SK-N-SH (cell line): ENCODE measurements at places on chromosomes 4 and X. TPM values are rescaled to one million over a fixed set of nuclear protein-coding genes. Genes with fewer than 3 reads are reported as not detected.

GRCh38 chrX:68989865-68990606 is 161.2 kb downstream of the EFNB1 start:
- H3K4me1 ChIP-seq, result no peaks in the 10 kb centered on the region
- no peak overlapping the region for H3K27ac ChIP-seq
- H3K27me3 ChIP-seq, result peaks cover under 1% of the 10 kb centered on the region; the same call in 1 of the 2 replicates
- peak; percentile 44 for DNase-seq

DNA sequence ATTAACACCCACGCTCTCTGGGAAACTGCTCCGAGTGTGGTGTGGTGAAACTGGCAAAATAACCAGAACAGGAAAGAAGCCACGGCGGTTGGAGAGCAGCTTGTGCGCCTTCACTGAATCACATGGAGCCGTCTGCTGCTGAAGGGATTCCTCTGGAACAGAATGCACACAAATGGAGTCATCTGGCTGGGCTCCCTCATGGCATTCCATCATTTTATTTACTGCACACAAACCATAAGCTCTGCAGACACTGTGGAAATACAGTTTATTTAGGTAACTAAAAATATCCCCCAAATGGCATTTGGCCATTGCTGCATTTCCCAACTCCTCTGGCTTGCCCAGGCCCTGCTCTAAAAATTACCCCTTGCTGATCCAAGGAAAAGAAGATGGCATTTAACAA is 187.0 kb upstream of the S100G start:
- H3K36me3 ChIP-seq, result no peaks in the 10 kb centered on the region
- H3K27ac ChIP-seq, result peak overlapping the region; percentile 49
- no peaks in the 10 kb centered on the region for H3K27me3 ChIP-seq
- DNase-seq, result no peak

- H3K27ac ChIP-seq, result no peak overlapping the region
- H3K27me3 ChIP-seq, result no peaks in the 10 kb centered on the region
- no peak overlapping the region for H3K4me3 ChIP-seq
- H3K36me3 ChIP-seq, result no peaks in the 10 kb centered on the region
- H3K4me1 ChIP-seq, result no peaks in the 10 kb centered on the region; the same call in 1 of the 2 replicates
- DNase-seq, result no peak
Measured at GRCh38 chr4:153022241-153022715, 86.2 kb downstream of the FHDC1 start.

GRCh38 chr4:328729-329128 is 8.9 kb upstream of the ZNF141 start:
- H3K27me3 ChIP-seq, result no peaks in the 10 kb centered on the region
- DNase-seq, result no peak
- peaks cover 4% of the 10 kb centered on the region for H3K36me3 ChIP-seq
- no peak overlapping the region for H3K4me3 ChIP-seq
- no peaks in the 10 kb centered on the region for H3K4me1 ChIP-seq

Gene PLA2G12A
- polyA plus RNA-seq, result 7.9 and 8.7 TPM in 2 replicates
